ENCODE measurements at places on chromosomes 2 and 18.

DNA sequence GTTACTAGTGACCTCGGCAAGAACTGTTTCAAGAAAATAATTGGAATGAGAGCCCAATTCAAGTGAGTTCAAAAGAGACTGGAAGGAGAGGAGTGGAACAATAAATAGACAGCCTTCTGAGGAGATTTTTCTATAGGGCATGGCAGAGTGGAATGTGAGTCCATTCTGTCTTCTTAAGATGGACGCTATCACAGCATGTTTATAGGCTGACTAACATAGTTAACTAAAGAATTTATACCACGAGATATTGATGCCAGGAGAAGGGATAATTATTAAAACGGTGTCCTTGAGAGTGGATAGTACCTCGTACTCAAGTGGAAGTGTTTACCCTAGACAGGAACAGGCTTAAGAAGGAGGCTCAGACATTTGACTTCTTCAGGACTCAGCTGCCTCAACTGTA is 143.5 kb upstream of the RBBP8 start:
- no peak for DNase-seq

DNA sequence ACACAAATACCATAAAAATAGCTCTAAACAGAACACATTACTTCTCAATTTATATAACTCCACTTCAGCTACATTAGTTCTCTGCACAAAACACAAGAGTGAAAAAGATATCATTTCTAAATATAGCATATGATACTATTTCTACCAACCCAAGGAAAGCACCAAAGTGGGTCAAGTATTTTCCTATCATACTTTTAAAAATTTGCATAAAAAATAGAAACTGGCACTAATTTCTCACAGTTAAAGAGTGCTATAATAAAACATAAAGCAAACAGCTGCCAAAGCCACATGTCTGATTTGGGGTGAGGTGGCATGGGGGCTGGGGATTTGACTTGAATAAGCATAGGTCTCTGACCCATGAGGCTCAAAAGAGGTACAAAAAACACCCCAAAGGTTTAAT is 61.5 kb downstream of the BARD1 start:
- DNase-seq, result no peak

- DNase-seq, result no peak
These were observed 16.1 kb downstream of the TPGS2 start for GRCh38 chr18:36812678-36813077.

GRCh38 chr2:88724643-88725332 is 33.3 kb downstream of the RPIA start:
- no peak for DNase-seq

- no peak for DNase-seq
These were observed 98.1 kb upstream of the GALNT5 start for GRCh38 chr2:157159221-157159934.

DNA sequence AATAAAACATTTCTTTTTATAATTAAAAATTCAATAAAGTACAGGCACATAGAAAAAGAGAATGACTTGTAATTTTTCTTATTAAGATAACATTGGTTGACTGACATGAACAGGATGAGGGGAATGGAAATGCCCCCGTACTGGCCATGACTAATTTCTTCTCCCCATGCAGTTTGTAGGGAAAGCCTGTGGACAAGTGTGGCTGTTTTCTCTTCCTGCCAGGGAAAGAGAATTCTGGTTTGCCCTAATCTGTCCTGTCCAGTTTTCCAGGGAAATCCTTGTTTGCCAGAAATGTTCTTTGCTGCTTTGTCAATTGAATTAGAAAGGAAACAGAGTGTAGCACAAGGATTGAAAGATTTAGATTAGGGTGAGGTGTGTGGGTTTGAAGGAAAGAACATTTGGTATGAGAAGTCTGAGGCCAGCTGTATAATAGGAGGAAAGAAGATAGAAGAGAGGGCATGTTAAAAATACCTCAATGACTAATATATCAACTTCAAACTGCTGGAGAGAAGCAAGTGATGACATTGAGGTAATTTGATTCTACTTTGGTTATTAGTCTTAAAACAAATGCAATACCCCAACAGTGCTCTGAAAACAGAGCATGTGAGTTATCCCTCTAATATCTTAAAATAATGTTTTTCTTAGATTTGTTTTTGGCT is 593.9 kb upstream of the ZNF804A start:
- DNase-seq, result no peak

- DNase-seq, result no peak
These were observed 56.9 kb upstream of the NFU1 start for GRCh38 chr2:69494126-69494525.

- DNase-seq, result no peak
These were observed 208.1 kb upstream of the KLHL14 start for GRCh38 chr18:32980896-32981295.

DNA sequence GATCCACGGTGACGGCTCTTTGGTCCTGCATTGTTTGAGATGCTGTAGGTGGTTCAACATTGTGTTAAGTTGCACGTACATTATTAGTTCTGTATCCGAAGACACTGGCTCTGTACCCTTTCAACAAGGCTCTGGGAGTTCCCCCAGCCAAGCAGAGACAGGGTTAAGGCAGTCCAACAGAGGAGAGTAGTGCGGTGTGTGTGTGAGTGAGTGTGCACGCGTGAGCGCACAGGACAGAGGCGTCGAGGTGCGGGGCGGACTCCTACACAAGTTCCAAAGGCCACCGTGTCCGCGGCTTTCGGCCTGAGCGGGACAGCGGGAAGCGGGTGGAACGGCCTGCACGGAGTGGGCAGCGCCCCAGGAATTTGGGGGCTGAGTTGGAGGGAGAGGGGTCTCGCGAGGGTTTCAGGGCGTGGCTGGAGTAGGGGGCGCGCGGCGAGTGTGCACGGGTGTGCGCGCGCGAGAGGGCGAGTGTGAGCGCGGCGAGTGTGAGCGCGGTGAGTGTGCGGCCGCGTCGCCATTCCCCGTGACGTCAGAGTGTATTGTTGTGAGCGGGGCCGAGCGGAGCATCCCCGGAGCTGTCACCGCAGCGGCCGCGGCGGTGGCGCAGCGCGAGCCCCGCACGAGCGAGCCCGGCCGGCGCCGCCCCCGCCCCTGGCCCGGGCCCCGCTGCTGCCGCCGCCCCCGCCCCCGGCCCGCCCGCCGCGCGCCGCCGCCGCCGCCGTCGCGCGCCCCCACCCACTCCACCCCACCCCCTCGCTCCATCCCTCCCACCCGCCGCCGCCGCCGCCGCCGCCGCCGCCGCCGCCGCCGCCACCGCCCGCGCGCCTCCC is at the start of gene ASXL3:
TSS of gene ASXL3 (plus strand) at position 535 of the 833 bp plus-strand sequence. CDS start 413 bp downstream, outside the sequence.
- DNase-seq, result peak; percentile 67

DNA sequence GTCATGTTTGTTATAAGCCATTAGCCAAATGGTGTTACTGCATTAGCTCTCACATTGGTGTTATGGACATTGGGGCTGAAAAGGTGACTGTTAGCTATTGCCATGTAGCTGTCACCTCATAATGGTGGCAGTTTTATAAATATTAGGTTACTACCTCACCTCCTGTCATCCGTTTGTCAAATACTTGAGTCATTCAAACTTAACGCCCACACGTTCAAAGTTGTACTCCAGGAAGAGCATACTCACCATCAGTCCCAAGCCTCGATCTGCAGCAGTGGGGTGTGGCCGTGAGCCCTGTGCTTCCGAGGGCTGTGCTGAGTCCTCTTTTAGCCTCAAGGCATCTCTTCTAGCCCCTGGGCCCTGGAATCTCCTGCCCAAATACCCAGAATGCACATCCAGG is 87.3 kb downstream of the PDK1 start:
- no peak for DNase-seq

DNA sequence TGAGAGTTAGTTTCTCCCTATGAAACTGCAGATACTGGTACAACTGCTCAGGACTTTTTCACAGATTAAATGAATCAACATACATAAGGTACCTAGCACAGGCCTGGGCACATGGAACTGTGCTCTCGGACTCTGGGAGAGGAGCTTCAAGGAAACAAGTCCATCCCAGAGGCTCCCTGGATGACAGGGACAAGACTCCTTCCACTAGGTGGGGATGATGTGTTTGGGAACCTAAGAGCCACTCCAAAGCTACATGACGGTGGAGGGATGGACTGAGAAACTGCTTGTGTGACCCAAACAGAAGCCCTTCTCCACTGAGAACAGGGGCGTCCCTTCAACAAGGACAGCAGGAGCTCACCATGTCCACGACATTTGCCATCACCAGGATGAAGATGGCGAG is 37.1 kb downstream of the CENPO start:
- DNase-seq, result no peak

Data from muscle of arm (tissue), 14 donors.